ENCODE measurements at places on chromosomes 11 and 22.

GRCh38 chr11:107804971-107805370, 53.6 kb downstream of the SLC35F2 start:
- DNase-seq: no peak

DNA sequence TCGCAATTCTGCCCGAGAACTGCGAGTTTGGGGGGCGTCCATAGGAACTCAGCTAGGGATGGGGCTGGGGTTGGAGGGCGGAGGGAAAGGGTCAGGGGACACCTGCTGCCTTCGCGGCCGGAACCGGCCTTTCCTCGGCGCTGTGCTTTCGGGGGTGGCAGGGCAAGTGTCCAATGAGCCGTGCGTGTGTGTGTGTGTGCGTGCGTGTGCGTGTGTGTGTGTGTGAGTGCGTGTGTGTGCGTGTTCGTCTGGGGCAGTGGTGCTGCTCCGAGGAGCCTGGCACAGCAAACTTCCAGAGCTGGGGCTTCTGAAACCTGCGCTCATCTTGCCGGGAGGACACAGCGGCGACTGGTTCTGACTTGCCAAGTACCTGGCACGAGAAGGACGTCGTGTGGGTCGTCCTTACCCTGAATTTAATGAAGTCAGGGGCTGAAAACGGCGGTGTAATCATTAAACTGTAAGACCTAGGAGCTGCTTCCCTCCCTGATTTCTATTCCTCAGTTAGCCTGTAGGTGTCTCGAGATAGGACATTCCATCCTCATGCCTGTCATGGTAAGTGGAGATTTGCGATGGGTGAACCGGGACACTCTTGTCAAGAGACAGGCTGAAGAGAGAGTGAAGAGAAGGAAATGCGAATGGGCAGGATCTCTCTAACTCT, 27.0 kb upstream of the AMOTL1 start:
- DNase-seq: peak; percentile 24

- DNase-seq: no peak
Observed at GRCh38 chr11:75760710-75761493, 7.7 kb upstream of the DGAT2 start.

DNA sequence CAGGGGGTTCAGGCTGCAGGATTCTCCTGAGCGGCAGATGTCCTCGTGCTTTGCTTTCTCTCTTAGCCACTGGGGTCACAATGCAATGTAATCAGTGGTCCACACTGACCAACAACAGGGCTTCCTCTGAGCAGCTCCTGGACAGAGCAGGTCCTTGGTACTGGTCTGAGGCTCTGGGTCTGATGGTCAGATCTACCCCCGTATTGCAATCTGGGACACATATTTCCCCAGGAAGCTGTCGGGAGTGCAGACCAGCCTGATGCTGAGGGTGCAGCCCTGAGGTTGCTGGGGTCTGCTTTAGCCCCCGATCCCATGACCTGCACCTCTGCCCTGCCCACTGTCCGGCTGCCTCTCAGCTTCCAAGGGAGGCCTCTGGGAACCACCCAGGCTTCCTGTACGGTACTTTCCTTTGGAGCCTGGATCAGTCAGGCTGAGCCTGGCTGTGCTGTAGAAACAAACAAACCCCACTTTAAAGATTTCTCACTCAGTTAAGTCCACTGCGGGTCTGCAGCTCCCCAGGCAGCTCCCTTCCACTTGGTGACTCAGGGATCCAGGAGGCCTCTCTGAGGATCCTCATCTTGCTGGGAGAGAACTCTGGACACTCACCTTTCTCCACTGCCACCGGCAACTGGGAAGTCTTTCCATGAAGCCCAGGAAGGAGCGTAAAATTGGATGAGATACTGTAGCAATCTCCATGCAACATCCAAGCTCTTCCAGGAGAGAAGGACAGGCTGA, 1046.6 kb downstream of the TBC1D22A start:
- no peak for DNase-seq

DNA sequence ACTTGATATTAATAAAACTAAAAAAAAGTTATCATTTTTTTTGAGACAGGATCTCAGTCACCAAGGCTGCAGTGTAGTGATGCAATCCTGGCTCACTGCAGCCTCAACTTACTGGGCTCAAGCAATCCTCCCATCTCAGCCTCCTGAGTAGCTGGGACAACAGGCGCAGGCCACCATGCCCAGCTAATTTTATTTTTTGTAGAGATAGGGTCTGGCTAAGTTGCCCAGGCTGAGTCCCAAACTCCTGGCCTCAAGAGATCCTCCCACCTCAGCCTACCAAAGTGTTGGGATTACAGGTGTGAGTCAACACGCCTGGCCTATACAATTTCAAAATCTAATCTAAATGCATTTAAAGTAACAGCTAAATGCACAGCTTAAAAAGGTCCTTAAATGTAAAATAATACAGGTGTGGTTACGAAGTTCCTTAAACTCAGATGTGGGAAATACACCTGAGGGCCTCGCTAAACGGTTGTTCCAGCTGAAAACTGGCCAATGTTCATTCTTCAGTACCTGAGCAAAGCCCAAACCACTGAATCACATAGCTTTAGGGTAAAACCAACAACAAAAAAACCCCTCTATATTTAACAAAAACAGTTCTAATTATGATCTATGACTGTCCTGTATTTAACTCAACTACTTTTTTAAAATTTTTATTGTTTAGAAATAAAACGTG, 11.8 kb downstream of the NAP1L4 start:
- DNase-seq: no peak

DNA sequence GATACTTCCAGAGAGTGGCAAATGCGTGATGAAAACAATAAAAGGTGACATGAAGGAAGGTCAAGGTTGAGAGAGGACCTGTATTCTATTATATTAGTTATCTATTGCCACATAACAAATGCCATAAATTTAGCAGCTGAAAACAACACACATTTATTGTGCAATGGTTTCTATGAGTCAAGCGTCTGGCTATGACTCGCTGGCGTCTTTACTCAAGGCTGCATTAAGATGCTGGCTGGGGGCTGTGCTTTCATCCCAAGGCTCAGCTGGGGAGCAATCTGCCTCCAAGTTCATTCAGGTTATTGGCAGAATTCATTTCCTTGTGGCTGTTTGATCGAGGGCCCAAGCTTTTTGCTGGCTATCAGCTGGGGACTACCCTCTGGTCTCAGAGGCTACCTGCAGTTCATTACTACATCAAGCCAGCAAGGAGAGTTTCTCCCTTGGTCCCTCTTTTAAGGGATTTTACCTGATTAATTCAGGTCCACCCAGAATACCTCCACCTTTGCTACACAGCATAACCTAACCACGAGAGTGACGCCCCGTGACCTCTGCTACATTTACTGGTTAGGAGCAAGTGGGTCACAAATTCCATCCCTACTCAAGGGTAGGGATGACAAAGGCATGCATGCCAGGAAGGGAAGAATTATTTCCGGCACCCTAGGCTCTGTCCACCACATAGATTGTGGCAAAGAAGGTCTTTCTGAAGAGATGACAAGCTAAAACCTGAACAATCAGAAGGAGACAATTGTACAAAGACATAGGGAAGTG, 549.1 kb downstream of the MN1 start:
- DNase-seq: no peak

DNA sequence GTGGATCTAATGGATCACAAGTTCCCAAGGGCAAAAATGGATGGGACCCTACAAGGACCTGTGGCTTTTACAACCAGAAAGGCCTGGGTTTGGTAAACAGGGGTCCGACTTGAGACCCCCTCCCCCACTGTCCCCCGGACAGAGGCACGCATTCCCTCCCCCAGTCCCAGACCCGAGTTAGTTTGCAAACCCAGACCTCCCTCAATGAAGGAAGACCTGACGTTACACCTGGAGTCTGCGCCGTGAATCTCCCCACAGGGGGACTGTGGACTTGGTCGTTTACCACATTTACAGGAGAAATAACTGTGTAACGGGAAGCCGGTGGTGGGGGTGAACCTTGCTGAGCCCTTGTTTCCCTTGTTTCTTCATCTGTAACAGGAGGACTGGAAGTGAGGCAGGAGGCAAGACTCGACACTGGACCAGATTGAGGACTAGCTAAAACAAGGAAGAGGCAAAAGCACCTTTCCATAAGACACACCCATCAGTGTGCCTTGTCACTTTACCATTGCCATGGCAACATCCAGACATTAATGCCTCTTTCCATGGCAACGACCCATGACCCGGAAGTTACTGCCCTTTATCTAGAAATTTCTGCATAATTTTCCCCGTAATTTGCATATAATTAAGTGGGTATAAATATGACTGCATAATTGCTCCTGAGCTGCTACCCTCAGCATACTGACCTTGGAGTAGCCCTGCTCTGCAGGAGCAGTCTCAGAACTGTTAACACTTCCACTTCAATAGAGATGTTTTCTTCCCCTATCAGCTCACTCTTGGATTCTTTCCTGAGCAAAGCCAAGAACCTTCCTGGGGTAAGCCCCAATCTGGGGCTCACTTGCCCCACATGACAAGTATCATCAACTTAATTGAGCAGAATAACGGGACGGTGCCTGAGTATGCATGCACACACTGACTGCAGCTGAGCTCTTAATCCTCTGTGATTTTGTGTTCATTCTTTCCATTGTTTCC, 25.4 kb downstream of the PDGFB start:
- no peak for DNase-seq
